ENCODE measurements at places on chromosomes 1 and 21. TPM values are rescaled to one million over a fixed set of nuclear protein-coding genes. Genes with fewer than 3 reads are reported as not detected.

NMNAT1 gene
- 7.6 TPM for total RNA-seq

DNA sequence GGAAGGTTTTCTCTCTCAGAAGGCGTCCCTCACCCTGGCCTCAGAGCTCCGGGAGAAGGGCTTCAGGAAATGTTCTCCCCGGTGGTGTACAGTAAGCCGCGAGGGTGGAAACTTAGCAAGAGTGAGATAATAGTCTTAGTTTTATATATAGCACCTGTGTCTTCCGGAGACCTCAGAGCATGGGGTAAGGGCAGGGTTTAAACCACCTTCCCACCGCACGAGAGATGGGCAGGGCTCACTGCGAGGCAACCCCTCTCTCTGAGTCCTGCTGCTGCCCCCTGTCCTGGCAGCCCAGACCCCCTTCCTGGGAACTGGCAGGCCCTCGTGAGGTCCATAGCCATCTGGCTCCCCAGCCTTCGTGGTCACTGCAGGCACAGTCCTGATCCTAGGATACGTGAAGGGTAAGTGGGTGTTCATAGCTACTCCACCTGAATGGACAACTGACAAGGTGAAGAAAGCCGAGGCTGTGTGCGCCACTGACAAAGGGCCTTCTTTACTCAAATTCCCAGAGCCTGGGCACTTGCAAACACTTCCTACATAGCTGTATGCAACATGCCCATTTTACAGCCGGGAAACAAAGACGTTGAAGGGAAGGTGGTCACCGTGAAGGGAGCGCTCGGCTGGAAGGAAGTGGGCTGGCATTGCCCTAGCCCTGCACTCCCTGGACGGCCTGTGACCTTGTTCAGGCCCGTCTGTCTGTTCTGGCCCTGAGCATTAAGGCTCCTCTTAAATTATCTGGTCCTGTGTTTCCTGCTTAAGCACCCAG is 26.9 kb downstream of the ITPKB start:
- DNase-seq = no peak

DNA sequence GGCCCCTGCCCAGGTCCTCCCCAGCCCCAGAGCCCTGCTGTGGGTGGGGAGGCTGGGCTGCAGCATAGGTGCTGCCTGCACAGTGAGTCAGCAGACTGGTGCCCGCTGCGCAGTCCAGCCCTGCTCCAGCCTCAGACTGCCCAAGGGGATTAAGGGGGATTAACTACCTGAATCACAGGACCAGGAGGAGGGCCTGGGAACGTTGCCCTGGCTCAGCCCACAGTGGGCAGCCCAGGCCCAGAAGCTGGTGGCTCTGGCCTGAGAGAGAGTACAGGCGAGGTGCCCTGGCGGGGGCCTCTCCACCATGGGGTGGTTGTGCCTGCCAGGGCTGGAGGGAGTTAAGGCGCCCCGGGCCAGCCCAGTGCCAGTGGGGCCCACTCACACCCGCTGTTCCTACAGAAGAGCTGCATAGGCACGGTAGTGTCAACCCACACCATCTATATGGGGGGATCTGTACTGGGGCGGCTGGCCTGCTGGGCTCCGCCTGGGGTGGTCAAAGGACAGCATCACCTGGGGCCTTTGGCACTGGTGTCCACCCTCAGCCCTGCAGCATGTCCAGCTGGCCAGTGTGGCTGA is 2.3 kb downstream of the OBSCN start:
- no peak for DNase-seq

DNA sequence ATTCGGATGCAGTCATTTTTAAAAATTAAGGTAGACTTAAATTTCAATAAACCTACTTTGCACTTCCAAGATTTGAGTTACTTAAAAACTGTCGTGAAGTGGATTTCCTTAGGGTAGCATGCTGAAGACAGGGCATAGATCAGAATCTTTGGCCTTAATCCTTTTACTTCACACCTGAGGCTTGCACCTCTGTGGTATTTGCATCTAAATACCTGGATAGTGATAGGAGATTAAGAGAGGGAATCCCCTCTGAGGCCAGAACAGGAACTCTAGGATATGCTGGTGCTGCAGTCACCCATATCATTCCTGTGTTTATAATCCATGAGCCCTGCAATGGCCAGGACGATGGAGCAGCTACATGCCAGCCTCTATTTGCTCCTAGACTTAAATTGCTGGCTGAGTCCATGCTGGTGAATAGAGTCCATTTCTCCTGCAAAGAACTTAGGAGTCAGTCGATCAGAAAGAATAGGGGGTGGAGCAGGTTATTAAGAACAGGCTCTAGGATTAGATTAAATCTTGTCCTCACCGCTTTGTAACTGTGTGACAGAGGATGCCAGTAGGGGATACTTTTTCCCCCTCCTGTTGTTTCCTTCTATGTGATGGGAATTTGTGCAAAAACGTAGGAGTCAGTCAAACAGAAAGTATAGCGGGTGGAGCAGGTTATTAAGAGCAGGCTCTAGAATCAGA is 333.6 kb downstream of the DUSP10 start:
- DNase-seq = no peak
